ENCODE measurements at places on chromosomes 5 and 9. TPM values are rescaled to one million over a fixed set of nuclear protein-coding genes. Genes with fewer than 3 reads are reported as not detected.

DNA sequence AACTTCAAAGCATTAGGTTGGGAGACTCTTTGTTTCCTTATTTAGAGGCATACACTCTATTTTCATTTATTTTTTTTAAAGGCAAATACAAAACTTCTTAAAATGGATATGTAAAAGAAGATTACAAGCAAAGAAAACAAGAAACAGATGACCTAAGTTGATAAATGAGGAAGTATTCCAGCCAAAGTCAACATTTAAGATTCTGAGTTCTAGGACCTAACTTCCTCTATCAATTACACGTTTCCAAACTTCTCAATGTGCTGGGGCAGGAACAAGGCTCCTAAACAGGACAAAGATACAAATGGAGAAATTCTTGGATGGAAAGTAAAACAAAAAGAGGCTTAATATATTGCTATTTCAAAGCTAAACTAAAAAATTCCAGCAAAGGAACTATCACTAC, 89.5 kb downstream of the TLE1 start:
- no peak for DNase-seq

- no peak for DNase-seq
Observed at GRCh38 chr9:104774831-104775573, 11.1 kb downstream of the NIPSNAP3B start.

DNA sequence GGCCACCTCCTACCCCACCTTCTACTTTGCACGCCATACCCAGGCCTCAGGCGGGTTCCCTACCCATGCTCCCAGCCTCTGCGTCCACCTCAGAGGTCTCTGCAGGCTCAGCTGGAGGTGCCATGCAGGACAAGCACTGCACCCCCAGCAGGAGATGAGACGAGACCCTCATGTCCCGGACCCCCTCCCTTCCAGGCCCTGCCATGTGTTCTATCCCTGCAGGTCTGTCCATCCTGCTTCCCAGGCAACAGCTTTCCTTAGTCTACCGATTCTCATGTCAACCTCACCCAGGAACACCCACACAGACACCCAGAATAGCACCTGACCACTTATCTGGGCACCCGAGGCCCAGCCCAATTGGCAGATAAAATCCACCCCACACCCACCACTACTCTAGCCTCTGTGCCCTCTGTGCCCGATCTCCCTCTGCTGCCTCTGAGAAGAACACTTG, 52.1 kb downstream of the SEMA4D start:
- DNase-seq, result no peak

DNA sequence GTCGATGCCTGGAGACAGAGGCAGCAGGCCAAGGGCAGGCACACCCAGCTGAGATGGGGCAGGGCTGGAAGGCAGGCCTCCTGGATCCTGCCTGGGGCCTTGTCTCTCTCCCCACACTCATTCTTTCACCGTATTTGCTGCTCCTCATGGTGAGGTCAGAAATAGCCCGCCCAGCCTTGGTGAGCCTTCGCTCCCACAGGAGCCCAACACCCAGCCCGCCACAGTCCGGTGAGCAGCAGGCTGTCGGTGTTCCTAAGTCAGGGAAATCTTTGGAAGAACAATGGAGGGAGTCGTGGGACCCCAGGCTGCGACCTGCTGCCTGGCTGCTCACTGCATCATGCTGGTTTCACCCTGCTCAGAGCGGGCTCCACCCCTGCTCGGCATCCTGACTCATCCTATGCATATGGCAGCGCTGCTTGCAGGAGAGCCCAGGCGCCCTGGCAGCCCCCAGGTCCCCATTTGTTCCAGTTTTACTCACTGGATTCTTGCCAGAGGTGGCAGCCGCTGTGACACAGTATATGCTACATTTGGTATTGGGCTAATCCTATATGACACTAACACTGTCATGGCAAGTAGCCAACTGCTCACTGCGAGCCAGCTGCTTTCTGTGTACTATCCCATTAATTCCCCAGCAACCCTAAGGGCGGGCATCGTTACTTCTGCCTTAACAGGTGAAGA, 53.2 kb upstream of the NCS1 start:
- DNase-seq, result peak; percentile 74

DNA sequence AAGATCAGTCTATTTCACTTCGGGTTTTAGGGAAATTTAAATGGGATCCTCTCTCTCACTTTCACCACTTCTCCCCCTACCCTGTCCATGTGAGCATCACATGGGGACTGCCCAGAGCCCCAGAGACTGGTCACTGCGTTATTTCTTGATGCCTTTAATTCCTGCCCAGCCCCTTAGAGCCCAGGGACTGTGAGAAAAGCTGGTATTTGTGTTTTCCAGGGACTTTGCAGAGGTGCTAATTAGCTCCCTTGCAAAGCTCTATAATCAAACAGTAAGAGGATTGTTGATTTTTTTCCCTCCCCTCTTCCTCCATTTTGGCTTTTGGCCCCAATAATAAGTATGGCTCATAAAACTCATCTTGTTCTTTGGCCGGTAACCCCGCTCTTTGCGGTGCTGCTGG, 35.6 kb downstream of the NTRK2 start:
- DNase-seq, result no peak

DNA sequence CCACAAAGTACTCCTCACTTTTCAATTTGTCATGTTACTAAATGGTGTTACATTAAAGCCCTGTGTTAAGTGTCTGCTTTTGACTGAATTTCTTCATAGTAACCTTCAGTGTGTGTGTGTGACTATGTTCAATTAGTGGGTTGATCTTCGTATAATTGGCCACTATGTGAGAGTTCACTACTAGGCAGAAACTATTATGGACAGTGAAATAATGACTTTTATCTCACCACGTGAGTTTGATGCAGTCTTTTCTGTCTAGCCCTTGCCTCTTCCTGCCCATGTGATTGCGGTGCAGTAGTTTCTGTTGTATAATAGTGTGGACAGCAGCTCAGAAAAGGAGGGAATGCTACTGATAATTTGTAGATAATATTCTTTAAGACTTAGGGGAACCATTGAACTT, 1.8 kb upstream of the MAML1 start:
- DNase-seq, result no peak

The SLU7 gene
- 33.3 TPM for total RNA-seq

The INSL4 gene
- total RNA-seq, result not detected

The SLC25A48 gene
- 0.66 TPM for total RNA-seq
